Activated CD4-positive, alpha-beta T cell treated with anti-CD3 and anti-CD28 coated beads, Interleukin-2, amount 50 U/mL, for 1 hour (primary cell): ENCODE measurements at places on chromosomes 2 and 18.

DNA sequence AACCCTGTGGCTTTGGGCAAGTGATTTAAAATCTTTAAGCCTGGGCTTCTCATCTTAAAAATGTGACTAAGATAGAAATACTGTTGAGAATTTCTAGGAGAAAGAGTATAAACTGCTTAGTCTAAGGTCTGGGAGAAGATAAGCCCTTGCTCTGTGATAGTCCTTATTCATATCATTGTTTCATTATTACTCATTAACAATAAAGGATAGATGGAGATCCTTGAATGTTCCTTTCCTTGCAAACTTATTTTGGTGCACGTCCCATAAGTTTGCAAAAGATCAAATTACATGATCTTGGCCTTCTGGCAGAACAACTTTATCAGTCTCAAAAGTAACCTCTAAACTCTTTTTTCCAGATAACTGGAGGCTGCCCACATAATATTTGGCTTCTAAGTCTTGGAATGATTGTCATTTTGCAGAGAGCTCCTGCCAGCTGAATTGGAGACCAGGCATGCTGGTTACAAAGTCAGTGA is 138.3 kb downstream of the FAM124B start:
- no peak for DNase-seq

- no peak for DNase-seq
These were observed 17.8 kb upstream of the SULT1C2 start for GRCh38 chr2:108270768-108271506.

DNA sequence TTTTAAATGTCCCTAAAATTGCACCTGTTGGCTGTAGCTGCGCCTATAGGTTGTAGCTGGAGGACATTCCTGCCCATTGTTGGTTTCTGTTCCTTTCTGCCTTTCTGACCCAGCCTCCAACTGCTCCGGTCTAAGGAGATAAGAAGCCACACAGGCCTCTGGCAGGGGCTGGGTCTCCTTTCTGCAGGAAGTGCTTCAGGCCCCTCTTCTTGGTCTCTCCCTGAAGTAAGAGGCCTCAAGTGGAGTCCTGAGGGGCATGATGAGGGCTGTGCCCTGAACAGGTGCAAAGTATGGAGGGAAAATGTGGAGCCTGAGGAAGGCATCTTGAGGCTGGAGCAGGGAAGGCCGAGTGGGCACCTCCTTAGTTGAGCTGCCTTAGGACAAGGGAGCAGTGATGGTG is 10.4 kb upstream of the SFTPB start:
- DNase-seq, result no peak

- no peak for DNase-seq
These were observed 73.4 kb downstream of the ZFP36L2 start for GRCh38 chr2:43152741-43153647.

- no peak for DNase-seq
These were observed 36.0 kb downstream of the FARP2 start for GRCh38 chr2:241391892-241392665.

GRCh38 chr18:6255116-6255705 is 159.5 kb downstream of the L3MBTL4 start:
- DNase-seq, result no peak

GRCh38 chr2:234249873-234250272 is 199.4 kb downstream of the SPP2 start:
- no peak for DNase-seq

GRCh38 chr2:233801357-233802131 is 23.4 kb downstream of the MROH2A start:
- DNase-seq, result no peak

DNA sequence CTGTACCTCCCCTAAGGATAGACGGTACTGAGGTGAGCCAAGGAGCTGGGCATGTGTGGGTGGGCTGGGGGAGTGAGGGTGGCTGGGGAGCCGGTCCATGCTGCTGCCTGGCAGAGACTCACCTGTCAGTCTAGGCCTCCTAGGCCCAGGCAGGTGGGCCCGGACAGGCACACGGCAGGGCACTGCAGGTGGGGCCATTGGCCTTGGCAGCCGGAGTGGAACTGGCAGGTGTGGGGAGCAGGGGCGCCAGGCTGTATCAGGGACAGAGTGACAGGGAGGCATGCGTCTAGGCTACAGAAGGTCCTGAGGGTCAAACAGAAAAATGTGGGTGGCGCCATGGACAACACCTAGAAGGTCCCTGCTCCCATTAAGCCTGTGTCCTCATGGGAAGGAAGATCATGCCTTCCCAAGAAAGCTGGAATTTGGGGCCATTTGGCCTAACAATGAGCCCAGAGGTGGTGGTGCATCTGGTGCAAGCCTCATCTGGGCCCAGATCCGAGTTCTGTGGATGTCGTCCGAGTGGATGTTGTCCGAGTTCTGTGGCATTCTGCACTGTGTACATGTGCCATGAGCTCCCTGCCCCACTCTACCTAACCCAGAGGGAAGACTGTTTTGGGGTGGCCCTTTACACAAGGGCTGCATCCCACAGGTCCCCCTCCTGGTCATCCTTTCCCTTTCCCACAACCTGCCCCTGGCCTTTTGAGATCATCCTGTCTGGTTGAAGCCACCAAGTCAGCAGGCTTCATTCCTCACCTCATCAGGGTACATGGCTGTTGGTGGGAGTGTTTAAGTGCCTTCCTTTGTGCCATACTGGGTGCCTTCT is 249.7 kb downstream of the GLI2 start:
- DNase-seq, result no peak

DNA sequence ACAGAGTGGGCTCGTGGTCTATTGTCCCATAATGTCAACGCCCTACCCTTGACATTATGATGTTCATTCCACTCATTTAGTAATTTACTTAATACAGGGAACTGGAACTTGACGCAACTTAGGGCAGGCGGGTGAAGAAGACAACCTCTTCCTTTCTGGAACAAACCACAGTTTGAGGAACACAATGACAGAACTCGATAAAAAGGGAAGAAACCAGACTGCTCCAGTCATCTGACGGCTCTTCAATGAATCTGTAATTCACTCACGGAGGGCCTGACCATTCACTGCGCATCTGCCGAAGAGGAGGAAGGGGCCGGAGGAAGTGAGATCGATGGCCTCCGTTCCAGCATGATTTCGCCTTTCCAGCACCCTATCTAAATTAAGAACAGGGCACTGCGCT is 83.2 kb downstream of the BCL2 start:
- no peak for DNase-seq

GRCh38 chr2:78734221-78734620 is 291.3 kb upstream of the REG3G start:
- DNase-seq, result no peak

DNA sequence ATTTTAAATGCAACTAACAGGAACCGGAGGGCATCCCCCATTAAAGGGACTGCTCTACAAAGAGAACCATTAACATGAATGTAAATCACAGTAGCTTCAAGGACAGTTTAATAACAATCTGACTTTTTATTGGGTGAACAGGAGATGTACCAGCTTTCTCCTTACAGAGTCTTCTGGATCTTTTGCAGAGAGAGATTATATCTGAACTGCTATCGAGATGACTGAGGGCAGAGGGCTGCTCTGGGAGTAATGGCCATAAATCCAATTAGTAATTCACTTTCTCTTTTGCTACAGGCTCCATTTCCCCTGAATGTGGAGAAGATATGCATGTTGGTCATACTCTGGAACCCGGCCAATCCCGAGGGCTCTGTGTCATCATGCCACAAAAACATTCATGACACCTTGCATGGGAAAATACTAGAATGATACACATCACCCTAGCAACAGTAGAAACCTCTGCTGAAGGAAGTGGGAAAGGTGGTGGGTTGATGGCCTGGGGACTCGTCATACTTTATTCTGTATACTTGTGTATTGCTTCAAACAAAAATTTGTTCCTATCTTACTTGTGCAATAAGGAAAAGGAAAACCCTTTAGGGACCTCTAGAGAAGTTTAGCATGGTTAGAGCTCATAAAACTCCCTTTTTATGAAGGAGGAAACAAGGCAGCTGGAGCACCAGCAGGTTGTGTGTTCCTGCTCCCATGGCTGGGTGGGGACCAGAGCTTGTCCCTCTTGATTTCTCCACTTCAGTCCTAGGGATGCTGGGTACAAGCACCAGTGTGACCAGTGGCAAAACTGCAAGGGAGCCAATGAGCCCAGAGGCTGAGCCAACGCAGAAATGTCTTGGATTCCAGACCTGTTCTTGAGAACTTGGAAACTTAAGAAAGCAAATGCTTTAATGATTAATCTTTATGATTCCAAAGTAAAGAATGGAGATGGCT is 26.0 kb downstream of the CTAGE1 start:
- DNase-seq, result peak; percentile 15

DNA sequence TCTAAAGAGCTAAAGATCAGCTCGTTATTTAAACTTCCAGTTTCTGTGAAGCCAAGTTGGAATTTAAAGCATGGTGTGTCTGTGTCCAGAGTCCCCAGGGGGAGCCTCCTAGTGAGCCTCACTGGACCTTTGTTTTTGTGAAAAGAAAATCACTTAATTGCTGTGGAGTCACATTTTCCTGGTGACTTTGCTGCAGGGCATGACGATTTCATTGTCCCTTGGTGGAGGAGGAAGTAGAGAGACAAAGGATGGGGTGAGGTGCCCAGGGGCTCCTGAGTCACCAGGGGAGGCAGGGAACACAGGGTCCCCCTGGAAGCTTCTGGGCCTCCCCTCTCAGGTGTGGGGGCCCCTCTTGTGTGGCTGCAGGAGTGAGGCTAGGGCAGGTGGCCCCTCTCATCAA is 19.7 kb downstream of the ATP6V1C2 start:
- DNase-seq, result no peak

DNA sequence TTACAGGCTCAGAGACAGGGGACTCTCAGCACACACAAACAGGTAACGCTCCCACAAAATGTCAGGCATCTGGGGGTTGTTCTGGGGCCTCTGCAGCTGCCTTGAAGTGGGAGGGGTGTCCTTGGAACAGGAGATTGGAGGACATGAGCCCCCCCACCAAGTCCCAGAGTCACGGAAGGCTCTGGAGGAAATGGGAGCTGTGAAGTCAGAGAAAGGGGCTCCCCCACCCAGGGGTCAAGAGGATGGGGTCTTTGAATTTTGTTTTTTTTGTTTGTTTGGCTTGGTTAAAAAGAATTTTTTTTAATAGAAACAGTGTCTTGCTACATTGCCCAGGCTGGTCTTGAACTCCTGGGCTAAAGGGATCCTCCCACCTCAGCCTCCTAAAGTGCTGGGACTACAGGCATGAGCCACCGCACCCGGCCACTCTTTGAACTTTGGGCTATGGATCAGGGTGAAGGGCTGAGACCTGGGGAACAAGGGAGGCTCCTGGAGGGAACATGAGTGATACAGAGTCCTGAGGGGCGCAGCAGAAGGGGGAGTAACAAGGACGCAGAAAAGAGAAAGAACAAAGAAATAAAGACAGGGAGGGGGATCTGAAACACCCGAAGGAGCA is 46.8 kb downstream of the TNS1 start:
- DNase-seq, result no peak

DNA sequence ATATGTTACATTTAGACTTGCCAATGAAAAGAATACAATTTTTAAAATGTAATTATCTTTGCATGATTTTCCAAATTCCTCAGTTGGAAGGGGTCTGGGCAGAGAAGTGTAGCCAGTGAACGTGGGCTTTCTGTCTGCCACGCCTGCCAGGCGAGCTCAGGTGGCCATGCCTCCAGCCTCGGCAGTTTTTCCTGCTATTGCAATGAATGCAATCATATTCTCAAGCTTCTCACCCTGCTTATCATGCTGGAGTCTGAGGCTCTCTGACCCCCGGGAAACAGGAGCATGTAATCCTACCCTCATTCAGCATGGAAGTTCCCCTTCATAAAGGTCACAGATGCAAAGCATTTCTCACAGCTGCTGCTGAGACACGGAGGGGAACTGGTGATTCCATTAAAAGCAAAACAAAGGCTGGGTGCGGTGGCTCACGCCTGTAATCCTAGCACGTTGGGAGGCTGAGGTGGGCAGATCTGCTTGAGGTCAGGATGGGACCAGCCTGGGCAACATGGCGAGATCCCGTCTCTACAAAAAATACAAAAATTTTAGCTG is 154.8 kb downstream of the MBP start:
- DNase-seq, result no peak
